ENCODE measurements at places on chromosomes 5 and 9.

DNA sequence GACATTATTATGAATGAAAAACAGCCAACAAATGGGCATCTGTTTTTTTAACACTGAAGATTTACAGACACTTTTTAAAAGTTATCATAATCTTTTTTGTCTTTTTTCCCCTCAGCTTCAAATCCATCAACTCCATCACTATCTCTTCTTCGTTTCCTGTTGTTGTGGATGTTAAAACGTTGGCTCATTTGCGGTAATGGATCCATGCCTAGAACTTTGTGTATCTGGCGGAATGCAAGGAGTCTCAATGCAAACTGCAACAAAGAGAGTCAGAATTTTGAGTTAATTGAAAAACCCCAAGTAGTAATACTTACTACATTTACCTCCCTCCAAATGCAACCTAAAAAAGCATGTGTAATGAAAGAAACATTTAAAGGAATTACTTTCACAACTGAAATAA, 42.9 kb upstream of the MTMR12 start:
- H3K27me3 ChIP-seq: no peaks in the 10 kb centered on the region
- H3K27ac ChIP-seq: no peak overlapping the region
- peaks cover 1% of the 10 kb centered on the region for H3K4me1 ChIP-seq

DNA sequence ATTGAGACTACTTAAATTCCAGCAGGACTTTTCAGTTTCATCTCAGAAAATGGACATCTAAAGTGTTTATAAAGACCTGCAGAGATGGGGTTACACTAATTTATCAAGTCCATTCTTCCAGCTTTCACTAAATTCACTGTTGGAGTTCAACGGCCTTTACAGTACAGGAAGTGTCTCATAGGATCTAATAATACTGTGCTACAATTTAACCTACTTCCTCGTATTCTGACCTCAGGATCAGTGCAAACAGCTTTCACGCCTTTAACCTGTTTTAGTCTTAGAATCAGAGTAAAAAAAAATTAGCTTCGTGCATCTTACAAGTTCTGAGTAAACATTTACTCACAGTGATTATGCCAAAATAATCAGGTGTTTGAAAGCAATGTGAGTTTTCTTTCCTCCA, 632.6 kb upstream of the DMAC1 start:
- H3K4me1 ChIP-seq: no peaks in the 10 kb centered on the region
- H3K27me3 ChIP-seq: no peaks in the 10 kb centered on the region
- H3K4me3 ChIP-seq: no peak overlapping the region
- no peak overlapping the region for H3K27ac ChIP-seq
- no peaks in the 10 kb centered on the region for H3K36me3 ChIP-seq

DNA sequence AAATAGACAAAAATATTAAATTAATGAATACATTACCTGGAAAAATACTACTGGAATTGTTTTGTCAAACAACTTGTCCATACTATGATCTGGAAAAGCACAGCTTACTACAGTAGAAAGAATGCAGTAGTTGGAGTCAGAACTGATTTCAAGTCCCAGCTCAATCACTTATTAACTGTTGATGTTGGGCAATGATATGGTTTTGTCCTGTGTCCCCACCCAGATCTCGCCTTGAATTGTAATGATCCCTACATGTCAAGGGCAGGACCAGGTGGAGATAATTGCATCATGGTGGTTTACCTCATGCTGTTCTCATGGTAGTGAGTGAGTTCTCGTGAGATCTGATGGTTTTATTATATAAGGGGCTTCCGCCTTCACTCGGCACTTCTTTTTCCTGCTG, 247.5 kb downstream of the CD180 start:
- no peak overlapping the region for H3K27ac ChIP-seq
- no peak overlapping the region for H3K4me3 ChIP-seq
- H3K27me3 ChIP-seq: no peaks in the 10 kb centered on the region

DNA sequence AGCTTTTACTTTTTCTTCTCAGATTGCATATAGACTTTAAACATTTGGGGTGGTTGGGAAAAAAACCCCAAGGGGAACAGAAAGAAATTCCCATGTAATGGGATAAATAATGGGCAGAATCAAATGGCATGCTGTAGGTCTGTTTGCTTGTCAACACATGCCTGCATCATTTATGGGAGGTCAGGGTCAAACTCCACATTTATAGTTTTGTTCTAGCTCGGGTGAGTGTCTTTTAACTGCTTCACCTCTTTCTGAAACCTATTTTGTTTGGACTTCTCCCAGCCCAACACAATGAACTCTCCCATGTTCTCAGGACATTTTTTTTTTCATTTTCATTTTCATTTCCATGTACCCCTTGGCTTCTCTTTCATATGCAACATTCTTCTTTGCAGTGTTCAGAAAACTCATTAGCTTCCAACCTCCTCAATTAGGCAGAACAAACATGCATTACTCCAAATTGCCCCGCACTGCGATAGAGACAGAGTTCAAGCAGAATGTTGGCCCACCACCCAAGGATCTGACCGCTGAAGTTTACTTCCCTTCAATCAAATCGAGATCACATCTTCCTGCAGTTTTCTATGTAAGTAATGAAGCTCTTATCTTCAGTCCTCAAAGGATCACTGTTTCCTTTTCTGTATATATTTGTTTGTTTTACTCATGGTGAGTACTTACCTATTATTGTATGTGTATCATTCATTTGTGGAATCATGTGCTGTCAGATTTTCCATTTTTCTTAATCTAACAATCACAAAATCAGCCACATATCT, 354.6 kb downstream of the ZSWIM6 start:
- no peaks in the 10 kb centered on the region for H3K36me3 ChIP-seq
- H3K4me1 ChIP-seq: 0 out of 2 replicates have a peak, but pooled peaks cover 1% of the 10 kb centered on the region
- no peak overlapping the region for H3K27ac ChIP-seq
- no peaks in the 10 kb centered on the region for H3K27me3 ChIP-seq

DNA sequence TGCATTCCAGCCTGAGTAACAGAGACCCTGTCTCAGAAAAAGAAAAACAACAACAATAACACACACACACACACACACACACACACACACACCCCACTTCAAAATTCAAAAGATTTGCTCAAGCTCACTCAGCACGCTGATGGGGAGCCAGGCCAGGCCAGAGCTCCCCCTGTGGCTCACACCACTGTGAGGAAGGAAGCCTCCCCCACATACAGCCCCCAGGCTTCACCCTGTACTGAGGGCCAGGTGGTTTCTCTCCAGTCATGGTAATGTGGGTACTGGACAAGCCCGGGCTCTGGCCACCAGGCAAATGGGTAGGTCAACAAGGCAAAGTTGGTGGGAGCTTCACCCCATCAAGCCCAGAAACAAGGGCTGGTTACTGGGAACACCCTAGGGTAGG, 19.0 kb downstream of the ATOX1 start:
- H3K4me3 ChIP-seq: no peak overlapping the region
- peaks cover 1% of the 10 kb centered on the region for H3K4me1 ChIP-seq
- DNase-seq: no peak

- DNase-seq: peak; percentile 13
- no peak overlapping the region for H3K27ac ChIP-seq
- peaks cover 1% of the 10 kb centered on the region for H3K4me1 ChIP-seq
Observed at GRCh38 chr5:138789771-138790242, 36.6 kb downstream of the CTNNA1 start.

DNA sequence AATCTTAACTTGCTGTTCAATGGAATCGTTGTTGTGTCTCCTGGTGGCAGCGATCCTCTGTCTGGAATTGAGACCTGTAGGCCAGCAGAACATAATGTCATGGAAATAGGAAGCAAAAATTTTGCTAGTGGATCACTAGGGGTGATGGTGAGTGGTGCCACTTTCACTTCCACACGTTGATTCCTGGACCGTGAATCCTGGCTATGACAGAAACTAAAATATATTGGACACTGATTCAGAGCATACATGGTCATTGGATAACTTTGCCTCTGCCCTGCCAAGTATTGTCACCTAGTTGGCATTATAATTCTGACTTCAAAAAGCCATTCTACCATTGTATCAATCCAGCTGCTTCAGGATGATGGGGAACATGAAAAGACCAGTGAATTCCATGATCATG, 353.2 kb downstream of the IRX1 start:
- H3K4me1 ChIP-seq: no peaks in the 10 kb centered on the region
- no peaks in the 10 kb centered on the region for H3K36me3 ChIP-seq
- DNase-seq: no peak
- H3K27ac ChIP-seq: no peak overlapping the region
- no peaks in the 10 kb centered on the region for H3K27me3 ChIP-seq

DNA sequence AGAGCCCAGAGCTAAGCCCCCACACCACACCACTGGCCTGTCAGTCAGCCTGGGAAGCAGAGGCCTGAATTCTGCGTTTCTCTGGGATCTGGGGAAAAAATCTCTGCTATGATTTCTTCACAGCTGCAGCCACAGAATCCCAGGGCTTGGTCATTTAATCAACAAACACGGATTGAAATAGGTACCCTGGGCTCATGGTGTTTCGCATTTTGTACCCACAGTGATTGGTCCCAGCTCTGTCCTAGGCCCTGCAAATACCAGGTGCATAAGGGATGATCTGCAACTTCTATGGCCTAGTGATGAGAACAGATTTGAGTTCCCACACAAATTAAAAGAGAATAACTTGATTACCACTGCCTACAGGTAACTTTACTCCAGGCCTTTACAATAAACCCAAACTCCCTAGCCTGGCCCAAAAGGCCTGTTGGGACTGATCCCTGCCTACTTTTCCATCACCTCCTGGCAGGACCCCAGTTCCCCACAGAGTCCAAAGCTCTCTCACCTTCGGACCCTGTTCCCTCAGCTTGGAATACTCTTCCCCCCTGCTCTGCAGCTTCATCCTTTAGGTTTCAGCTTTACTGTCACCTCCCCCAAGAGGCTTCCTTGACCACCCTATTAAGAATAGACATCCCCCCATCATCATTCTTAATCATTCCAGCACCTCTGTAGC, 14.7 kb upstream of the SAP30L start:
- H3K36me3 ChIP-seq: no peaks in the 10 kb centered on the region
- H3K4me1 ChIP-seq: no peaks in the 10 kb centered on the region
- no peak for DNase-seq
- H3K4me3 ChIP-seq: no peak overlapping the region

GRCh38 chr9:75850459-75851200, 39.8 kb upstream of the PCSK5 start:
- no peaks in the 10 kb centered on the region for H3K36me3 ChIP-seq
- no peaks in the 10 kb centered on the region for H3K4me1 ChIP-seq
- no peak overlapping the region for H3K27ac ChIP-seq
- no peaks in the 10 kb centered on the region for H3K27me3 ChIP-seq
- no peak for DNase-seq

- no peaks in the 10 kb centered on the region for H3K4me1 ChIP-seq
- no peak overlapping the region for H3K27ac ChIP-seq
- peaks cover 3% of the 10 kb centered on the region for H3K36me3 ChIP-seq
Observed at GRCh38 chr9:4862506-4863250, 69.9 kb downstream of the RCL1 start.

GRCh38 chr5:158409507-158409906, 550.6 kb upstream of the CLINT1 start:
- no peak for DNase-seq
- H3K36me3 ChIP-seq: no peaks in the 10 kb centered on the region
- H3K4me1 ChIP-seq: no peaks in the 10 kb centered on the region
- no peaks in the 10 kb centered on the region for H3K27me3 ChIP-seq

GRCh38 chr9:84828046-84828445, 158.5 kb downstream of the NTRK2 start:
- no peak overlapping the region for H3K4me3 ChIP-seq
- no peak overlapping the region for H3K27ac ChIP-seq
- peaks cover 3% of the 10 kb centered on the region for H3K4me1 ChIP-seq

- H3K4me1 ChIP-seq: peaks cover 7% of the 10 kb centered on the region
- DNase-seq: no peak
- no peaks in the 10 kb centered on the region for H3K36me3 ChIP-seq
- no peak overlapping the region for H3K27ac ChIP-seq
- no peak overlapping the region for H3K4me3 ChIP-seq
Observed at GRCh38 chr9:23779220-23779619, 46.8 kb downstream of the ELAVL2 start.

DNA sequence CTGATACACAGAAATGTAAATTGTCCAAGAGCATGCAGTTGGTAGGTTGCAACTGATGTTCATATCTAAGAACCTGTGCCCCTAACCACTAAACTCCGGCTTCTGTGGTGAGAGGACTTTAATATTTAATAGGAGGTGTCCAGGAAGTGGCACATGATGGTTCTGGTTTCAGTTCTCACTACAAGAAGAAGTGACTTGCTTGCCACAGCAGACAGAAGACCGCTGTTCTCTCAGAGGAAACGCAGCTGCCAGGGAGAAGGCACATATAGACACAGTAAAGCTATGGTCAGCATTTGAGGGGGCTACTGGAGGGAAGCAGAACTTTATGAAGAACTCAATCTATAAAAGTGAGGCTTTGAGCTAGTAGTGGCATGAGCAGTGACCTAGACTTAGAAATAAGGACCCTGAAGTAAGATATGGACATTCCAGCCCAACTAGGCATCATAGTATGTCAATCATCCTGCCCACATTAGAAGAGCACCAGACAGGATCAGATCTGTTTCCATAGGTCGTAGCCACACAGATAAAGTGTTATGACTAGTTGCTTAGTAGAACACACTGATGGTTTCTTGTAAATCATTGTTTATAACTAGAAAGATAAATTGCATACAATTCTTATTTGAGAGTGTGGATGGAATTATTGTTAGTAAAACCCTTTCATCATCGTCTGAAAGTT, 36.4 kb upstream of the DAB2 start:
- DNase-seq: no peak
- H3K27ac ChIP-seq: no peak overlapping the region
- H3K27me3 ChIP-seq: no peaks in the 10 kb centered on the region
- H3K4me1 ChIP-seq: no peaks in the 10 kb centered on the region
- H3K4me3 ChIP-seq: no peak overlapping the region

DNA sequence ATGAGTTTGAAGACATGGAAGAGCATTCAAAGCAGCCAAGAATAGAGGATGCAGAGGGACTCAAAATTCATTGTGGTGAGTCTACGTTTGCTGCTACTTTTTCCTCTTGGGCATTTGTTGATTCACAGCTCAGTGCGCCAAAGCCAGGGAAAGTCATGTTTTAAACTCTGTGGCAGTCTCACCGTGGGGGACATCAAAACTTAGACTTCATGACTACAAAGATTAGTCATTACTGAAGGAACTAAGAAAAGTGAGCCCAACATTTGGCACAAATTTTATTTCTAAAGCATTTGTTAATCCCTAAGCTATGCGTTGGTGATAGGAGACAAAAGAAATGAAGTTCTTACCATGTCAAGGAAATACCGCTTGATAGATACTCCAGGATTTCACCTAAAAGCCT, 73.7 kb upstream of the MTAP start:
- H3K27ac ChIP-seq: no peak overlapping the region
- H3K4me1 ChIP-seq: no peaks in the 10 kb centered on the region
- no peaks in the 10 kb centered on the region for H3K36me3 ChIP-seq
- no peaks in the 10 kb centered on the region for H3K27me3 ChIP-seq
- H3K4me3 ChIP-seq: no peak overlapping the region

GRCh38 chr5:73170522-73170921, 2.5 kb upstream of the TMEM174 start:
- no peak overlapping the region for H3K4me3 ChIP-seq
- no peak overlapping the region for H3K27ac ChIP-seq
- H3K36me3 ChIP-seq: no peaks in the 10 kb centered on the region

GRCh38 chr9:124126648-124127646, 115.4 kb downstream of the LHX2 start:
- H3K36me3 ChIP-seq: peaks cover 2% of the 10 kb centered on the region
- no peak overlapping the region for H3K27ac ChIP-seq
- DNase-seq: peak; percentile 54
- H3K27me3 ChIP-seq: no peaks in the 10 kb centered on the region

GRCh38 chr5:147532156-147532555, 22.3 kb upstream of the DPYSL3 start:
- no peaks in the 10 kb centered on the region for H3K4me1 ChIP-seq
- no peak overlapping the region for H3K27ac ChIP-seq
- H3K4me3 ChIP-seq: no peak overlapping the region
- H3K27me3 ChIP-seq: no peaks in the 10 kb centered on the region
- no peaks in the 10 kb centered on the region for H3K36me3 ChIP-seq

- H3K27me3 ChIP-seq: no peaks in the 10 kb centered on the region
- H3K27ac ChIP-seq: no peak overlapping the region
- peaks cover 6% of the 10 kb centered on the region for H3K4me1 ChIP-seq
- no peaks in the 10 kb centered on the region for H3K36me3 ChIP-seq
Observed at GRCh38 chr5:80248378-80248777, 7.5 kb downstream of the SERINC5 start.
